ENCODE measurements at places on chromosomes 2 and 18.

GRCh38 chr2:105626966-105627340 lies 117.8 kb upstream of the NCK2 start:
- no peak for DNase-seq

DNA sequence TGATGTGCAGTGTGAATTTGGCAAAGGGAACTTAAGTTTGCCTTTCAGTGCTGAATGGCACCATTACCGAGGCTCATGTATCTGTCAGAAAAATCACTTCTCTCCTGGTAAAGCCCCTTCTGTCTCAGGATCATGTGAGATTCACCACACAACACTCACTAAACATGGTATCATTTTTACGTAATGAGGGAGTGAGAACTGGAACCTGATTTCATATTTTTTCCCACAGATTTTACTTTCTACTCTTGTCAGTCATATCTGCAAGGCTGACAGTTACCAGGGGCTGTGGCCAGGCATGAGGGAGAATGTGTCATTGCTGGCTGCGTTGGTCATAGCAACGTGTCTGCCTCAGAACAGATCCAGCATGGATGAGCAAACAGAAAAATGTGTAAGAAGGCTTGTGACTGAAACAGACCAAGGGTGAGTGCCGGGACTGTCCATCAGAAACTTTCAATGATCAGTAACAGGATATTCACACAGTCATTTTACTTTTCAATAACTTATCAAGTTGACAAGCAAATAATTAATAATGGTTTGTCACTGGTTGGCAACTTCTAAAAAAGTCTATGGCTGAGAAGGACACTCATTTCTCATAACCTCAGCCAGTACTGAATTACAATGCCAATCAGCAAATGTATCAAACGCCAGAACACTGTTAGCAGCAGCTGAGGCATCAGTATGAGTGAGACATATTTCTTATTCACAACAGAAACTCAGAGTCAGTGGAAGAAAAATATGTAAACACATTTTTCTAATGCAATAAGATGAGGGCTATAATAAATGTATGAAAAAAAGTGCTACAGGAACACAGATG lies 100.5 kb downstream of the CDC42EP3 start:
- peak; percentile 75 for DNase-seq

DNA sequence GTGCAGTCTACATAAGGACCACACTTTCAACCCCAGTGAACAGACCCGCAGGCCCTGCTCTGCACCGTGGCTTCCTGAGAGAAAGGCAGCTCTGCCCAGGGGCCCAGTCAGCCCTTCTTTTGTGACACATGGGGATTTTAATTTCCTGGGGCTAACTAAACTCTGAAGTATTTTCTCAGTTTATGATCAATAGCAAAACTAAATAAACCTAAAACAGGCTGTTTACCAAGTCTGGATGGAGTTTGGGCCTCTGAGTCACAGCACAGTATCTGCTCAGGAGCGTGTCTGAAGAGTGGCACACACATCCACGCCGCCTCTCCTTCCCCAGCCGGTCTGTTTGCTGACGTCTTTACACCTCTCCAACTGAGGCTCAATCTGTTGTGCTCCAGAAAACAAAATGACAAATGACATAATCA lies 72.3 kb downstream of the LDLRAD4 start:
- DNase-seq = no peak

DNA sequence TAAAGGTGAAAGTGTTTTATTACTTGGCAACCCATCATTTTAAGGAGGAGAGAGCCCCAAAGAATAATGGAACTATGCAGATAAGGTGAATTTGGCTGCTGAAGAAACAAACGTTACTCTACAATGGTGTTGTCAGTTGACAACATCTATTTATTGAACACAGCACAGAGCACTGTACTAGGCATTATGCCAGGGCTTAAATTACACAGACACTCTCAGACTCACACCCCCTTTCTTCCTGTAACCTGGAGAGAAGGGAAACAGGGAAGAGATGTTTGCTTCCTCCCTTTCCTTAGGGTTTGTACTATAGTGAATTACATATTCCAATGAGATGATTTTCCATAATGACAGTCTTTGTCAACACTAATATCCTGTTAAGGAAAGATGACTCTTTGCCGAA lies 94.0 kb upstream of the ATP5MC3 start:
- no peak for DNase-seq

DNA sequence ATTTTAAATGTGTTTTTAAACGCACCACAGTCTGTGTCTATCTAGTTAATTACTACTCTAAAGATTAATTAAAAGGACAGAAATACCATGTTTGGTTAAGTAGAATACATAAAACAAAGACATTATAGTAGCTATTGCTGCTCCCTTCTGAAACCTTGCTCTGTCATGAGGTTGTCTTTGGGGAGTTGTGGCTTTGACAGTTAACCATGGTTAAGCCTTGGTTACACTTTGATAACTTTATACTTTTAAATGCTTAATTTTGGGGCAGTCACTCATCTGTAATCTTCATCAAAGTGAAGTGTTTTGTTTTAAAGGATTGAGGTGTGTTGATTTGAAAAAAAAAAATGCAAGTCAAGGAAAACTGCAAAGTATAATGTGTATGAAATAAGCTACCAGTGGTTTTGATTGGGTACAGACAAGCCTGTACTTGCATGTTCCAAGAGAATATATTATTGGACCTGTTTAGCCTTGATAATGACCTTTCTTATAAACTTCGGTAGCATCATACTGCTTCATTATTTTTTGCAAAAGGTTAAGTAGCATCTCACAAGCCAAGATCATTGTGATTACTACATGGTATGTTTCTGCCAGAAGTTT lies 29.8 kb upstream of the TBR1 start:
- DNase-seq = no peak

- DNase-seq = no peak
These were observed 39.7 kb upstream of the MAP4K4 start for GRCh38 chr2:101657787-101658186.

Data from activated CD8-positive, alpha-beta memory T cell treated with anti-CD3 and anti-CD28 coated beads, Interleukin-2, amount 50 U/mL, for 48 hours (primary cell).